ENCODE measurements at places on chromosomes 12 and 14.

DNA sequence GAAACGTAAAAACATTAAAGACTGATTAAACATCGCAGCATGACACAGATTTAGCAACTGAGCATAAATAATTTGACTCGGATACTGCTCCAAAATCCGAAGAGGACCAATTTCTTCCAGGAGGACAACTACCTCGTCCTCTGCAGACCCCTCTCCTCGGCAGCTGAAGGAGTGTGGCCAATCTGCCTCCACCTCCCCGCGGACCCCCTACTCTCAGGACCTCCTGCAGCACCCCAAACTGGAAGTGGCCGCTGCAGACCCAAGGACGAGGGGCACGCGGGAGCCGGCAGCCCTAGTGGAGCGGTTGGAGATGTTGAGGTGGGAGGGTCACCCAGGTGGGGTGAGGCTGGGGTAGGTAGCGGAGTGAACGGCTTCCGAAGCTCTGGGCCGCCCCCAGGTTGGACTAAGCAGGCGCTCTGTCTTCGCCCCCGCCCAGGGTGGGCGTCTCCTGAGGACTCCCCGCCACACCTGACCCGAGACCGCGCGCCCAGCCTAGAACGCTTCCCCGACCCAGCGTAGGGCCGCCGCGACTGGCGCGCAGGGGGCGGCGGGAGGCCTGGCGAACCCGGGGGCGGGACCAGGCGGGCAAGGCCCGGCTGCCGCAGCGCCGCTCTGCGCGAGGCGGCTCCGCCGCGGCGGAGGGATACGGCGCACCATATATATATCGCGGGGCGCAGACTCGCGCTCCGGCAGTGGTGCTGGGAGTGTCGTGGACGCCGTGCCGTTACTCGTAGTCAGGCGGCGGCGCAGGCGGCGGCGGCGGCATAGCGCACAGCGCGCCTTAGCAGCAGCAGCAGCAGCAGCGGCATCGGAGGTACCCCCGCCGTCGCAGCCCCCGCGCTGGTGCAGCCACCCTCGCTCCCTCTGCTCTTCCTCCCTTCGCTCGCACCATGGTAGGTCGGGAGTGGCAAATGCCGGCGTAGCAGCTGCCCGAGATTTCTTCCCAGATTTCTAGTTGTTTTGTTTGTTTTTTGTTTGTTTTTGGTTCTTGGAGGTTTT lies at the start of gene CALM1:
Gene CALM1 (plus strand): TSS at position 689 of the 999 bp plus-strand sequence. CDS start 202 bp downstream, at position 891.
- peak; percentile 94 for DNase-seq

DNA sequence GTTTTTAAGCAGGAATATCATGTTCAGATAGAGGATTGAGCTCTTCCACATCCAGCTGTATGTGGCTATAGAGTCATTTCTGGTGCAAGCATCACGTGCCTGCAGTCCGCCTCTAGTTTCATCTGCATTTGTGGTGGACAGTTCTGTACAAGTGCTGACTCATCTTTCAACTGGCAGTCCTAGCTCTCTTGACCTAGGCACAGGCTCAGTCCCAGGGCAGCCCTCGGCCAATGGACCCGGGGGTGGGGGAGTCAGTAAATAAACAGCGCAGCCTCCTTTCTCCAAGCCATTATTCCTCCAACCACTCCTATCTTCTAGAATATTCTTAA lies 41.8 kb upstream of the FRMD6 start:
- DNase-seq, result no peak

GRCh38 chr14:78637489-78637888 lies 467.3 kb downstream of the NRXN3 start:
- DNase-seq, result no peak

DNA sequence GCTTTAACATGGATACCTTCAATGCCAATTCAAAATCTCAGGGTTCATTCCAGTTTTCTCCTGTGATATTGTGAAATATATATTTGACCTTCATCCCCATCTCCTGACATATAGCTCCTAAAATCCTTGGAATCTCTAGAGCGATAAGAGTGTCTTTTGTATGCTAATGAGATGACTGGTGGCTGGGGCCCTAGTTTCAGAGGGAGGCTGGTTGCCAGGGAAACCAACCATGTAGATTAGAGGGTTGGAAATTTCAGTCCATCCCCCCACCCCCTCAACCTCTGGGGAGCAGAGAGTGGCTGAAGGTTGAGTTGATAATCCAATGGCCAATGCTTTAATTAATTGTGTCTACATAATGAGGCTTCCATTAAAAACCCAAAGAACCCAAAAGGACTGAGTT lies 59.4 kb downstream of the SDR9C7 start:
- DNase-seq, result no peak

- DNase-seq, result no peak
Observed at GRCh38 chr12:64998371-64999147, 122.5 kb downstream of the WIF1 start.

GRCh38 chr12:110252716-110253115 lies 28.3 kb upstream of the ATP2A2 start:
- DNase-seq, result no peak

GRCh38 chr14:69319911-69320310 lies 60.0 kb downstream of the GALNT16 start:
- DNase-seq, result no peak
